Stimulated activated CD4-positive, alpha-beta T cell treated with anti-CD3 and anti-CD28 coated beads, Interleukin-2, amount 100 ng/mL, for 24 hours (primary cell): ENCODE measurements at places on chromosomes 3 and 15.

- peak; percentile 8 for DNase-seq
These were observed 33.6 kb downstream of the PLA2G4D start for GRCh38 chr15:42060797-42061196.

- no peak for DNase-seq
These were observed 1.6 kb downstream of the SPATA16 start for GRCh38 chr3:173139420-173139819.

GRCh38 chr3:18580268-18580667 is 155.1 kb upstream of the SATB1 start:
- DNase-seq, result no peak

- DNase-seq, result no peak
These were observed 3.2 kb downstream of the PFKFB4 start for GRCh38 chr3:48553361-48553760.

- DNase-seq, result no peak
These were observed 138.8 kb upstream of the TLE3 start for GRCh38 chr15:70236341-70237086.

DNA sequence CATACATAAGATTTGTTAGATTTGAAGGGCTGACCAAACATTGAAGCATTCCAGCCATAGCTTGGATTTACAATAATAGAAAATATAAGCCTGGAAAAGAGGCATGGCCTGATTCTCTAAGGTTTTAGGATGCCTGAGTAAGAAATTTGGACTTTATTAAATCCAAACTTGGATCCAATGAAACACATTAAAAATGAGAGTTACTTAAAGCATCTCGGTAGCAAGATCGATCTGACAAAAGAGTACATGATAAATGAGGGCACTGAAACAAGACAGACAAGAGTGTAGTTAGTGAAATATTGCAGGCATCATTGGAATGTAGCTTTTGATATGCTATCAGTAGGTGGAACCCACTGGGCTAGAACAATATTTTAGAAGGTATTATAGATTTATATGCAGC is 855.7 kb upstream of the DPPA4 start:
- no peak for DNase-seq

DNA sequence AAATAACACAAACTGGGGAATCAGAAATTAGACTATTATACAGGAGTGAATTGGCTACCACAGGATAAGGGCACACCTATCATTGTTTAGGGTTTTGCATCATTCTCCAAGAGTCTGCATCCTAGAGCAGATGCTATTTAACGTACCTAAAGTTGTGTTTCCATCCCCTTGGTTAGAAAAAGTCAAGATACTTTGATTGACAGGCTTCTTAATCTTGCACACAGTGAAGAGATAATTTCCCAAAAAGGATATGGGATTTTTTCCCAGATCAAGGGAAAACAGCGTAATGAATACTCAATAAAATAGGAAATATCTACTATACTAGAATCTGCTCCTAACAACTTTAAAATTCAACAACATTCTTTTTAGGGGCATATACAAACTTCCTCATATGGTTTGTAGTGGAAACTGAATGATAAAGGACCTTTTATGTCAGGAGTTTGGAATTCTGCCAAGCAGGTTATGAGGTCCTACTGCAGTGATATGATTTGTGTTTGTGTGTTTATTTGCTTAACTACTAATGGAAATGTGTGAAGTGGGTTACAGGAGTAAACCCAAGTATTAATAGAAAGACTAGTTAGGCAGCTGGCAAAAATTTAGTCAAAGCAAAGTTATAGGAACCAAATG is 124.1 kb upstream of the MME start:
- DNase-seq, result no peak

GRCh38 chr15:89747708-89748682 is 3.1 kb downstream of the MESP1 start:
- no peak for DNase-seq

DNA sequence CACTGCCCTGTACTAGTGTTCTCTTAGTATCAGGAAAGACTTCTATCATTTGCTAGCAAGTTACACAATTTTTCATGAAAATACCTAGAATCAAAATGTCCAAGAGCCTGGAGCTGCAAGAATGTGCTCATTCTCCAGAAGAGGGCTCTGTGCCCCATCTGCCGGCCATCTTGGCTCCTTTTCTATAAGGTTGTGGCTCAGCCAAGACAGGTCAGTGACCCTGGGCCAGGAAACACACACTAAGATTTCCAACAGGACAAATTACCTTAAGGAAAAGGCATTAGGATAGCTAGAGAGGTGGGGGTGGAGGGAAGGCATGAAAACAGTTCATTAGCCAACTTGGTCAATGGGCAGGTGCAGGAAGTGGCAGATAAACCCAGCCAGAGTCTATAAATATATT is 20.7 kb downstream of the TIMP4 start:
- DNase-seq, result peak; percentile 23

GRCh38 chr3:31225923-31226322 is 306.8 kb upstream of the STT3B start:
- no peak for DNase-seq

DNA sequence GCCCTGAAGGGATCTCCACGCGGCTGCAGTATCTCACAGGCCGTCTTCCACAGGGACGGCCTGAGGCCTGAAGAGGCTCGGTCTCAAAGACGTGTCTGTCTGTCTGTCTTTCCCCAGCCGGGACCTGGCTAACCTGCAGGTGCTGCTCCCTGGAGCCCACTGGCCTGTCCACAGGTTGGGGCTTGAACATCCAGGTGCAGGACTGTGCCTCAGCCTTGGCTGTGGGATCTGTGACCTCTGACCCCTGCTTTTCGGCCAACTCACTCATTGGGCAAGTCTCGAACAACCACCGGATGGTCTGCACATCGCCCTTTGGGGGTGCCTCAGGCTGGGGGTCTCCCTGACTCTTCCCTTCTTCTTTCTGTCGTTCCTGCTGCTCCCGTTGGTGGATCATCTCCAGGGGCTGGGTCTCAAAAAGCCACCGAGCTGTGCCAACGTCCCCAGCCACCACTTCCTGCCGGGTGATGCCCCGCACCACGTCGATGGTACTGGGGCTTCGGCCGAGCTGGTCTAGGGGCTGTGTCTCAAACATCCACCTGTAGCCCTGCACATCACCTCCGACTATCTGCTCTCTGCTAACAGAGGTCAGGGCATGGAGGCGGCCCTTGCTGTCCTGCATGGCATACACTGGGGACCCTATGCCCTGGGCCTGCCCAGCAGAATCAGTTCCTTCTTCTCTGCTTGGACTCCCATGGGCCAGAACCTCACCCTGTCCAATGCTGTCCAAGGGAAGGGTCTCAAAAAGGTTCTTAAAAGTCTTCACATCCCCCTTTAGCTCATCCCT is 4.8 kb downstream of the XIRP1 start:
- no peak for DNase-seq

DNA sequence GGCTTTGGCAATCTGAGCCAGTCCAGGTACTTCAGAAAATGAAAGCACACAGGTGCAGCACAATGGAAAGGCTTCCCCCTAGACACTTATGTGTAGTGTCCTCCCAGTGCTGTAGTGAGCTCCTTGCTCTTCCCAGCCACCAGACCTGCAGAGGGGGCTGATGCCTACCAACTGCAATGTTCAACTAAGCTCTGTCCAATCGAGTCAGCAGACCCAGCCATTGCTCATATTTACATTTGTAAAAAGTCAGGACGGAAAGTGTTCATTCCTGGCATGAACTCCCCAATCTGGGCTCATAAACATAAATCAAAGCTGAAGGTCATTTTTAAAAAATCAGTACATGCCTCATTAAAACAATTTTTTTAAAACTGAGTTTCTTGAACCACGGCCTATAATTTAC is 73.0 kb downstream of the FOXP1 start:
- no peak for DNase-seq

DNA sequence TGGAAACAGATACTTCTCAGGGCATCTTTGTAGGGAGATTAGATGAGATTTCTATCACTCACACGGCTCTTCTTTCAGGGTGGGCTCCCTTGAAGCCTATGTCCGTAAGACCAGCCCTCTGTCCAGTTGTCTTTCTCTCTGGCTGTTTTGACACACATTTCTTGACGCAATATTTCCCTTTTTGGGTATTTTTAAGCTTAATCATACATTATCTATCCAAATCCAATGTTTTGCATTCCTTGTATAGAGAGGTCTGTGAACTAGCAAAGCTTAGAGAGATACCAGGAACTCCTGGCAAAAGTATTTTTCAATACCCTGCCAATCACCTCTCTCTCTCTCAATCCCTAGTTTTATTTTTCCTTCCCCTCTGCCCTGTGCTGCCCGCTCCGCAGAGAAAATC is 79.3 kb downstream of the EOMES start:
- DNase-seq, result no peak

GRCh38 chr15:25439369-25439836 is 579 bp upstream of the UBE3A start:
- no peak for DNase-seq

DNA sequence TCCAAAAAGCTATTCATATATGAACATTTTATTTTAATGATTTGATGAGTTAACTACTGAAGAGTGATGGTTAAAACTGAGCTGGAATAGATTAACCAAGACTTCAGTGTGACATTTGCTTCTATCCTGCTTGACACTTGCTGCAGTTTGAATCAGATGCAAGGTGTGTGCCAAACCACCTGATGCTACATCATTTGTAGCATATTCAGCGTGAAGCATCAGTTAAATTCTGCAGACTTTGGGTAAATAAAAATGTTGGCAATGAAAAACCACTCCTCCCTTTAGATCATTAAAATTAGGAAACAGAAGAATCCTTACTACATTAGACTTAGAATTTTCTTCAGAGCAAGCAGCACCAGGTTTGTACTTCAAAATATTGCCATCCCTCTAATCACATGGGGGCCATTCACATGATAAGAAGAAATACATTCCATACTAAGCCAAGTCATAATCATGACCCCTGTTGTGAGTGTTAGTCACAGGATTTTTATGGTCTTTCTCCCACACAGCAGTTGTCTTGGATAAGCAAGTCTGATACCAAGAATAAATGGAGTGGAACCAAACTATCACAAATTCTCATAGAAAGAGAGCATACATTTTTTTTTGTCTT is 160.7 kb upstream of the TNIK start:
- no peak for DNase-seq

GRCh38 chr15:66885281-66885915 is 180.0 kb upstream of the SMAD3 start:
- DNase-seq, result no peak

GRCh38 chr15:98187549-98187948 is 227.0 kb downstream of the ARRDC4 start:
- no peak for DNase-seq

DNA sequence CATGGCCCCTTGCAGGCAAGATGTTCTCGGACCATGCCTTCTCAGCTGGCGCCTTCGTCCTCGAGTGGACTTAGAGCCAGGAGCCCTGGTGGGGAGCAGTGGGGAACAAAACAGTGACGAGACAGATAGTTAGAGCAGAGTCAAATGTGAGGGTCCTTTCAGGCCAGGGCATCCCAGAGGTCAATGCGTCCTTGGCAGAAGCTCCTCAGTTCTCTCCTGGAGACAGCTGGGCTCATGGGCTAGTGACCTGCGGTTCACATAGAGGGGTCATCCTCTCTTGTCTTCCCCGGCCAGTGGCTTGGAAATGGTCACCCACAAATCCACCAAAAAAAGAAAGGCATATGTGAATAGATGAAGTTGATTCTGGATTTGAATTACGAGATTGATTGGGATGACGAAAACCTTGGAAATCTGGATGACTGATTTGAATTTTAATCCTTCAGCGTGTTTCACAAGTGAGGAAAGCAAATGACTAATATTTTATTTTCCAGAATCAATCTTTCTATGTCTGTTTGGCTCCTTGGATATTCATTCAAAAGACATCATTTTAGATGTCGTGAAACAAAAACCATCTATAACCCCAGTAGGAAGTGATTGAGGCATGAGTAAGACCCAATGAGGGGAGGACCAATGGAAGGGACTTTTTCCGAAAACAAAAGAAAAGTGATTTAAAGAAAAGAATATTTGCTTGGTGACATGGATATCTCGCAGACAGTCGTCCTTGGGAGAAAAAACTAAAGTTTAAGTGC is 84.5 kb downstream of the ASB7 start:
- DNase-seq, result no peak
